ENCODE measurements at places on chromosomes 4 and X.

- DNase-seq, result peak; percentile 9
Observed at GRCh38 chr4:3041192-3042142, 32.9 kb downstream of the HTT-AS start.

DNA sequence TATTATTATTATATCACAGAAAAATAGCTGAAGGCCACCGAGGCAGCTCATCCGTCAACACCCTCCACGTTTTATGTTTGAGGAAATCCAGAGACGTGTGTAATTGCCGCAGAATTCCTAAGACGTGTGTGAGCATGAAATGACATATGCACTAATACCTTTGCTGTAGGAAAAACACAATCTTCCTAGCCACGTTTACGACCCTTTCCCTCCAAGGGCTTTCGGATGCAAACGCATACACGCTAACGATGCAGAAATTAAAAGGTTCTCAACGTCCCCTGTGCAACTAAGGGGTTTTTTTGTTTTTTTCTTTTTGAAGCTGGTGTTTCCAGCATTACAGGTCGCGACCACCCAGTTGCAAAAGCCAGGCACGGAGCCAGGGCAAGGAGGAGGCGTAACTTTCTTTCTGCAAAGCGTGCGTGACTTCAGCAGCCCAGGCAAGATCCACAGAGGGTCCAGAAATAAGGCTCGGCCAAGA, 33.8 kb downstream of the CRLF2 start:
- no peak for DNase-seq

DNA sequence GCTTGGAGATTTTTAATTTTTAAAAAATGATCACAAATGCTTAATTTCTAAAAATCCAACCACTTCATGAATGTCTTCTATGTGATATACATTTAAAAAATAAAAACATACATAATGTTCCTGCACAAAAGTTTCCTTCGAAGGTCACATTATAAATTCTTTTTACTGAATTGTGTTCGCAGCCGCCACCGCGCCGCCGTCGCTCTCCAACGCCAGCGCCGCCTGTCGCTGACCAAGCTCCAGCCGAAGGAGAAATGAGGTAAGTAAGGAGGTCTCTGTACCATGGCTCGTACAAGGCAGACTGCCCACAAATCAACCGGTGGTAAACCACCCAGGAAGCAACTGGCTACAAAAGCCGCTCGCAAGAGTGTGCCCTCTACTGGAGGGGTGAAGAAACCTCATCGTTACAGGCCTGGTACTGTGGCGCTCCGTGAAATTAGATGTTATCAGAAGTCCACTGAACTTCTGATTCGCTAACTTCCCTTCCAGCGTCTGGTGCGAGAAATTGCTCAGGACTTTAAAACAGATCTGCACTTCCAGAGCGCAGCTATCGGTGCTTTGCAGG, 48.8 kb upstream of the NEUROG2 start:
- DNase-seq, result no peak

GRCh38 chr4:26459054-26459755, 31.1 kb downstream of the CCKAR start:
- peak; percentile 51 for DNase-seq

- DNase-seq, result no peak
Observed at GRCh38 chrX:8864161-8864560, 63.0 kb upstream of the FAM9A start.

- DNase-seq, result no peak
Observed at GRCh38 chrX:153400146-153401132, 711 bp downstream of the PNMA6E start.

- DNase-seq, result no peak
Observed at GRCh38 chr4:136392576-136392975, 1139.7 kb downstream of the PCDH18 start.

DNA sequence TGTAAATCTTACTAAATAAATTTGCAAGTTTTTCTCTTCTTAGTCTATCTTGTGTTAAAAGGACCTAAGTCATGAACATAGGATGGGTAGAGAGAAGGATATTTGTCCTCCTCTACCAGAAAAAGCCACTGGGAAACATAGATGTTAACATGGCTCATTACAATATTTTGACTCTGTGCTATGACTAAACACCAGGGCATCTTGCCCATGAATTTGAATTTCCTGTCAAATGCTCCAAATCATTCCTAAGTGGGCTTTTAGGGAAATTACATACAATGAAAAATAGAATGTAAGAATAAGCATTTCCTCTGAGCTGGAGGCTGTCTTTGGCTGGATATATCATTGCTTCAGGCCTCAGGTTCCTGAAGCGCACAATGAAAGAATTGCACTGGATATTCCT, 39.1 kb downstream of the ANOS1 start:
- DNase-seq, result no peak

- no peak for DNase-seq
Observed at GRCh38 chr4:25442863-25443307, 65.8 kb downstream of the ANAPC4 start.

DNA sequence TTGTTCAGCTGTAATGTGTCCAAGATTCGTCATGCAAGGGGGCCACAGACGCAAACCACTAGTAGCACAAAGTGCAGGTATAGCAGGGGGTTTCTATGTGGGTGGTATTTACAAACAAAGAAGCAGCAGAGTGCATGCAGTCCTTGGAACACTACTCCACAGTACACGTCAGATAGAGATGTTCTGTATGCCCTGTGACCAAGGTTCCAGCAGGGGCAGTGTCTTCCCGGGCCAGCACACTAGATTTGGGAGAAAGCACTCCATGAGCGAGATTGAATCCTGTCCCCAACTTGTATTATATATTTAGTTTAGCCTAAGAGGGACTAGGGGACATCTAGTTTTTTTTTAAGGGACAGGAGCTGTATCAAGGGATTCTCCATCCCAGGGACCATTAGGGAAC, 54.4 kb upstream of the ESX1 start:
- DNase-seq, result no peak

- no peak for DNase-seq
Observed at GRCh38 chr4:136343340-136343739, 1189.0 kb downstream of the PCDH18 start.

DNA sequence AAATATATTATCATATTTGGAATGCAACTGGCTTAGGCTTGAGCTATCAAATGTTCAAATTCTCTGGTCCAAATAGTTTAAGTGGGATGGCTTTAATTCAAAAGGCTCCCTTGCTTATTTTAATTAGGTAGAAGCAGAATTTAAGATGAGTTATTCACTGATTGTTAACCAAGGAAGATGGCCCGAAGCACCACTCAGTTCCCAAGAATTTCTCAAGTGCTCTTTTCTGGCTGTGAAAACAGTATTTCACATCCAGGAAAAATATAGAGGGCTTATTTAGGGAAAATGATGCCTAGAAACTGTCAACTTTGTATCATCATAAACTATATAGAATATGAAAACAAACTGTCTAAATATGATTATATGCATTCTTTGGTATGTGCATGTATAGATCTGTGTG, 246.5 kb upstream of the SFRP2 start:
- DNase-seq, result no peak

GRCh38 chr4:90078440-90078839, 48.8 kb upstream of the CCSER1 start:
- no peak for DNase-seq

DNA sequence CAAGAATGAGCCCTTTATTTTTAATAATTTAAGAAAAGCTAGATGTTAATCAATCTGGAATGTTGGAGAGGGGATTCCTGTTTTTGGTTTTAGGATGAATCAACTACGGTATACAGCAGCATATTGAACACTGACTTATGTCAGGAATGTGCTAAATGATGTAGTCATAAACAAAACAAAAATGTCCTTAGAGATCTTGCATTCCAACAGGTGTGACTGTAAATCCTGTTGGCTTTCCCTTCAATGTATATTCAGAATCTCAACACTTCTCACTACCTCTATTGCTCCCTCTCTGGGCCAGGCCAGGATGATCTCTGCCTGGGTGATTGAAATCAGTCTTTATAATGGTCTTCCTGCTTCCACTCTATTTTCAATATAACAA, 37.8 kb upstream of the BDH2 start:
- no peak for DNase-seq

DNA sequence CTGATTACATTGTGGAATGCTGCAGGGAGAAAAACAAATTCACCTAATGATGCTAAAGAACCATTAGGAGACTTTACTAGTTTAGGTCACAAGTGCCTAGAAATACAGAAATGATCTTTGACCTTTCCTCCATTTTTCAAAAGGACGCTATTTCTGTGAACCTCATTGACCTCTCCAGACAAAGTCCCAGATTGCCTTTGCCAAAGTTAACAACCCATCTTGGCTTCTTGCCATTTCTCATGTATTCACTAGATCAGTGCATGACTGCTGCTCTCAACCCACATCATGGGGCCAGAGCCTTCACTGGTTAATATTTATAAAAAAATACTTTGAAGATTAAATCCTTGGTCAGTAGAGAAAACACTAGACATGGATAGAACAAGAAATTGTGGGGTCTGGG, 19.9 kb upstream of the AR start:
- DNase-seq, result no peak

DNA sequence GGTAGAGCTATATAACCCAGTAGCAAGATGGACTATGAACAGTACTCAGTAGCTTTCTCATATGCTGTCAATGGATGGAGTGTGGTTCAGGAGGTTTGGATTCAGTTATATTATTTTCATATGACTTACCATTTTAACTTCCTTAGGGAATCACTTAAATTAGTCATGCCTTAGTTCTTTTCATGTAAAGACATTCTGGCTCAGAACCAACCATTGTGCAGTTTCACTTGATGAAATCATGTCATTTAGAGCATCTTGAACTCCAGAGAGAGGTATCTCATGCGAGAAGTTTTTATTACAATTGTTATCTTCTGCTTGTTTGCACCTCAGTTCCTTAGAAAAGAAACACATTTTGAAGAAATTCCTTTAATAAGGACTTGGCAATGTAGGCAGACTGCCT, 55.8 kb downstream of the IL1RAPL2 start:
- DNase-seq, result no peak

GRCh38 chr4:122668241-122668640, 47.4 kb upstream of the IL21 start:
- peak; percentile 80 for DNase-seq

GRCh38 chr4:110632506-110633357, 9.9 kb upstream of the PITX2 start:
- no peak for DNase-seq

DNA sequence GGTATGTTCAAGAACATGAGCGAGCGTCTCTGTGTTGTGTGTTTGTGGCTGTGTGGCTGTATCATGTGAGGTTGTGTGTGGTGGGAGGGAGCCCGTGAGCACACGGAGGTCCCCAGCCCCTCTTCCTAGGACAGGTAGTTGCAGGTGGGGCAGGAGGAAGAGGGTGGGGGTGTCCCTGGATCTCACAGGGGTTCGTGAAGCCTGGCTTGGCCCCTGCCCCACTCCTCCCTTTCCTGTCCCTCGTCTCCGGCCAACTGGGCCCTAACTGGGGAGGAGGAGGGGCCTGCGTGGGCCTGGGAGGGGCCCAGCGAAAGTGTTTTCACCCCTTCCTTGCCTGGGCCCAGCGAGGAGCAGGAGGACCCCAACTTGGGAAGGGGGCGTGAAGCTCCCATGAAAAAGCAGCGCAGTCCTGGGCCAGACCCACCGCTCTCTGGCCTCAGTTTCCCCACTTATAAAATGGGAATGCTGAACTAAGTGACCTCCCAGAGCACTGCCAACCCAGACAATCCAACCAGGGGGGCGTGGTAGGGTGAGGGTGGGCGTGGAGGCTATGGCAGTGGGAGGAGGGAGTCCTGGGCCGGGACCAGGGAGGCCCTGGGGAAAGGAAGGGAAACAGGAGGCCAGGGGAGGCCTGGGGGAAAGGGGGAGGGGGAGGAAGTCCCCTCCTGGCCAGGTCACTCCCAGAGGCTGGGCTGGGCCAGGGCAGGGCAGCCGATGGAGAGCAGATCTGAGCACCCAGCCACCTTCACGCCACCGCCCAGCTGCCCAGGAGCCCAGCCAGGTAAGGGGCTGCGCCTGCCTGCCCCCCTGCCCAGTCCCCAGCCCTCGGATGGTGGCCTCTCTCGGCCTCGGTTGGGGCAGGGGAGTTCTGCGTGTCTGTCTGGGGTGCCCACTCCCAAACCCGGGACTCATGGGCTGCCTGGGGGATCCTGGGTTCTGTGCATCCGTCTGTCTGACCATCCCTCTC, at the start of gene AVPR2:
Gene AVPR2, plus strand, starts transcription at position 683 of the 967 bp plus-strand sequence. CDS start 473 bp downstream, outside the sequence.
- no peak for DNase-seq

DNA sequence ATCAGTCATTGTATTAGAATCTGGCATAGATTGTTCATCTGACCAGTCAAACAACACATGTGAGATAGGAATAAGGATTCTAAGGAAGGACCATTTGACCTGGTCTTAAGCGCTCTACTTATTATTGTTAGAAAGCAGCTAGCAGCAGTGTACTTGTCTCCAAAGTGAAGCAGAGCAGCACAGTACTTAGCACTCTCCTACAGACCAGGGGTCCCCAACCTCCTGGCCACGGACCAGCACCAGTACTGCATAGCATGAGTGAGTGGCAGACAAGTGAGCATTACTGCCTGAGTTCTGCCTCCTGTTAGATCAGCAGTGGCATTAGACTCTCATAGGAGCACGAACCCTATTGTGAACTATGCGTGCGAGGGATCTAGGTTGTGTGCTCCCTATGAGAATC, 135.9 kb upstream of the SPRY1 start:
- no peak for DNase-seq

DNA sequence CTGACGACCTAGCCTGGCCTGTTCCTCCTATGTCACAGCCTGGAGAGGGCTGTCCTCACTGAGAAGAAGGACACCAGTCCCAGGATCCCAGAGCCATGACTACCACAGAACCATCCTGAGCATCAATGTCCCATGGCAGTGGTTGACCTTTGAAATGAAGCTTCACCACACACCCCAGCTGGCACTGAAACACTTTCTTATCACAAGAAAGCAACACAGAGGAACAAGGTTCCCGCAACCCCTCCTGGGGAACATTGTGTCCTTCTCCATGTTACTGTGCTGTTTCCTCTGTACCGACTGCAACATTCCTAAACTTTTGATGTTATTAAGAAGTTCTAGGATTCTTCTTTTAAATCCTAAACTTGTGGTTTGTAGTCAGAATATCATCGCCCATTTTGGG, 21.2 kb upstream of the FAM156A start:
- no peak for DNase-seq

DNA sequence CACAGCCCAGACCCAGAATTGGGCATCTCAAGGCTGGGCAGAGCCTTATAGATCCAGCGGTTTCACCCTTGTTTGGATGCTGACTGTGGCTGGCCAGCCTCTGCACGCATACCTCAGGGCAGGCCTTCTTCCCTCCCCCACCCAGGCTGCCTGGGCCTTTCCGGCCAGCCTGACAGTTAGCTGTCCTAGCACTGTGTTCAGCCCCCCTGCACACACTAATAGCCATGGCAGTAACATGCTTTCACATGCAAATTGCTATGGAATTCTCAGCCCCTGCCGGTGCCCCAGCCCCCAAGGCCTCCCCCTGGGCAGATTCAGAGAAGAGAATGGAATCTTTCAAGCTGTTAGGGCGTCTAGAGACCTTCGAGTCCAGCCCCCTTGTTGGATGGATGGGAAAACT, 17.7 kb downstream of the EFNB1 start:
- DNase-seq, result no peak

- no peak for DNase-seq
Observed at GRCh38 chrX:2705046-2705832, 14.1 kb downstream of the CD99 start.

DNA sequence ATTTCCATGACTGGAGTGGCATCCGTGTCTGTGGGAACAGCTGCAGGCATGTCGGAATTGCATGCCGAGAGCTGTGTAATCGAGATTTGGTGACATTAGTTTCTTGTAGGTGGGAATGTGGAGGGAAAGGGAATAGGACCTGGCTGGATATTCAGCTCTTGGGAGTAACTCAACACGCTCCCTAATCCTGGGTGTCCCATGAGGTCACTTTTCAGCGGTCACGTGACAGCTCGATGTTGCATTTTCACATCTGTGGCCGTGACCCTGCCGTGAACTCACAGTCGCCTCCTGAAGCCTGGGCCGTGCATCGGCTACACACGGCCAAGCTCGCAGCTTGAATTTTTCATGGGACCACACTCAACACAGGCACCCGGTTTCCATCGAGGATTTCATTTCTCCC, 25.8 kb upstream of the PSAPL1 start:
- DNase-seq, result peak; percentile 11

Data from HFF-Myc (cell line).